Renal pelvis (tissue), 12 donors: ENCODE measurements at places on chromosomes 13 and 19.

DNA sequence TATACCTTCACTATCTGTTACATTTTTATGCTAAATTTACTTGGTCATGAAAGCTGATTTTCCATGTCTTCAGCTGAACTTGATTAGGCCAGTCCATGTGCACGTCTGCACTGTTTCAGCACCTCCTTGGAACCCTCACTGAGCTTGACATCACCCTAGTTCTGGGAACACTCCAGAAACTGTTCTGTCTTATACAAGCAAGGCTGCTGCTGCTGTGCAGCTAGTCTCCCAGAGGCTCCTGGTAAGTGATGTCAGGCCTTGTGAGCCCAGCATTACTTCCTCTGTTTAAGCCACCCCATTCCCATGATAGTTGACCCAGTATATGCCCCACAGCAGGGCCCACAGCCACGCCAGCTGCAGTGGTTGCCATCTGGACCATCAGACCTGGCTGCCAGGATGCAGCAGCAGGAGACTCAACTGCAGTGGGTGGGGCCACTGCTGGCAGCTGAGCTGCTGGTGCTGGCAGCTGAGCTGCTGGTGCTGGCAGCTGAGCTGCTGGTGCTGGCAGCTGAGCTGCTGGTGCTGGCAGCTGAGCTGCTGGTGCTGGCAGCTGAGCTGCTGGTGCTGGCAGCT is 90.5 kb upstream of the AKAP11 start:
- no peak for DNase-seq

DNA sequence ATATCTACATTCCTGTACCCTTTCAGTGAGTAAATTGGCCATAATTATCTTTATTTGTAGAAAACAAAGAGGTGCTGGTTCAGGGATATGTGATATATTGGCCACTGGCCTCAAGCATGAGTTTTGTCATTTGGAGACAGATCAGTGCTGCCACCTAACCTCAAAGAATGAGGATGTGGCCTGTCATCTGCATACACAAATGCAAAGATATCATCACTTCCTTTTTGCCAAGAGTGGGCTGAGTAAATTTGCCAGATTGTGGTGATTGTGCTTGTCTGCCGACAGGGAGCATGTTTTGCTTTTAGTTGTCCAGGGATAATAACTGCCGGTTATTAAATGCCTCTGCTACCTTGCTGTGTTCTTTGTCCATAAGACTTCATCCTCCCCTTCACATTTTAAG is 44.2 kb downstream of the WASF3 start:
- DNase-seq: no peak

DNA sequence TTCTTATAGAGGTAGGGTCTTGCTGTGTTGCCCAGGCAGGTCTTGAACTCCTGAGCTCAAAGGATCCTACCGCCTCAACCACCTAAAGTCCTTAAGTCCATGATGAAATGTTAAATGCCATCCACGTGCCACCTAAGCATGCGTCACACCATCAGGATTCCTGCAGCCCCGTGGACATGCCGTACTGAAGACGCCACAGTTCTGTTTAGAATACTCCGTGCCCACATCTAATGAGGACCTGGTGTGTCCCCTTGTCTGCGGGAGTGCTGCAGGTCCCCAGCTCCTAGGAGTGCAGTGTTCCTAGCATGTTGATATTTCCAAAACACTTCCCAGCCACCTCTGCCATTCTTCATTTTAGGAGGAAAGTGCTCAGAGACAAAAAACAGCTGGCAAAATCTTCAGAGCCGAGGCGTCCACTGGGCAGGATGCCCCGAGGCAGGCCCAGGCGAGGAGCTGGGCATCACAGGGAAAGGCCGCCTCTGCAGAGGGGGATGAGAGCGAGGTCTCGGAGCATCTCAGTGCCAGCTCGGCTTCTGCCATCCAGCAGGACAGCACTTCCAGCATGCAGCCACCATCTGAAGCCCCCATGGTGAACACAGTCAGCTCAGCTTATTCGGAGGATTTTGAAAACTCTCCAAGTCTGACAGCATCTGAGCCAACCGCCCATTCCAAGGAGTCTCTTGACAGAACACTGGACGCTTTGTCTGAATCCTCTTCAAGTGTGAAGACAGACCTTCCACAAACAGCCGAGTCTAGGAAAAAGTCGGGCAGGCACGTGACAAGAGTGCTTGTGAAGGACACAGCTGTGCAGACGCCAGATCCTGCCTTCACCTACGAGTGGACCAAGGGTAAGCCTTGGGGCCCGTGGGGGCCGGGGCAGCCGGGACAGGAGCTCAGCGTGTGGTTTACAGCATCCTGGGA is 13.2 kb downstream of the C19orf44 start:
- no peak for DNase-seq

DNA sequence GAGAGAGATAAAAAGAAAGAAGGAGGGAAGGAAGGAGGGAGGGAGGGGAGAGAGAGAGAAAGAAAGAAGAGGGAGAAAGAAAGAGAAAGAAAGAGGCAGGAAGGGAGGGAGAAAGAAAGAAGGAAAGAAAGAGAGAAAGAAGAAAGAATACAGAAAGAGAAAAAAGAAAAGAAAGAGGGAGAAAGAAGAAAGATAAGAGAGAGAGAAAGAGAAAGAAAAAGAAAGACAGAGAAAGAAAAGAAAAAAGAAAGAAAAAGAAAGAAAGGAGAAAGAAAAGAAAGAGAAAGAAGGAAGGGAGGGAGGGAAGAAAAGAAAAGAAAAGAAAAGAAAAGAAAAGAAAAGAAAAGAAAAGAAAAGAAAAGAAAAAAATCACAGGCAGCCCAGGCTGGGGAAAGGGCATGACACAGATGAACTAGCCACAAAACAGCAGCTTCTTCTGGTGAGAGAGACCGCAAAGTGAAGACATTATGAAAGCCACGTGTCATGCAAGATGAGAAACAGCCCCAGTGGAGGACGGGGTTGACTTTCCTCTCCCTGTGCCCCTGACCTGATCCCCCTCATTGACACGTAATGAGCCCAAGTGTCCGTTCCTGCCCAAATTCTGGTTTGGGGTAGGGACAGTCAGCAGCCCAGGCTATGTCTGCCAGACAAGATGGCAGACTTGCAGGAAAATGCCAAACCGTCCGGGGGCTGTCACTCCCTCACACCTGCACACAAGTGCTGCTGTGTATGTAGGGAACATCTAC is 102.1 kb downstream of the INSR start:
- DNase-seq: no peak

DNA sequence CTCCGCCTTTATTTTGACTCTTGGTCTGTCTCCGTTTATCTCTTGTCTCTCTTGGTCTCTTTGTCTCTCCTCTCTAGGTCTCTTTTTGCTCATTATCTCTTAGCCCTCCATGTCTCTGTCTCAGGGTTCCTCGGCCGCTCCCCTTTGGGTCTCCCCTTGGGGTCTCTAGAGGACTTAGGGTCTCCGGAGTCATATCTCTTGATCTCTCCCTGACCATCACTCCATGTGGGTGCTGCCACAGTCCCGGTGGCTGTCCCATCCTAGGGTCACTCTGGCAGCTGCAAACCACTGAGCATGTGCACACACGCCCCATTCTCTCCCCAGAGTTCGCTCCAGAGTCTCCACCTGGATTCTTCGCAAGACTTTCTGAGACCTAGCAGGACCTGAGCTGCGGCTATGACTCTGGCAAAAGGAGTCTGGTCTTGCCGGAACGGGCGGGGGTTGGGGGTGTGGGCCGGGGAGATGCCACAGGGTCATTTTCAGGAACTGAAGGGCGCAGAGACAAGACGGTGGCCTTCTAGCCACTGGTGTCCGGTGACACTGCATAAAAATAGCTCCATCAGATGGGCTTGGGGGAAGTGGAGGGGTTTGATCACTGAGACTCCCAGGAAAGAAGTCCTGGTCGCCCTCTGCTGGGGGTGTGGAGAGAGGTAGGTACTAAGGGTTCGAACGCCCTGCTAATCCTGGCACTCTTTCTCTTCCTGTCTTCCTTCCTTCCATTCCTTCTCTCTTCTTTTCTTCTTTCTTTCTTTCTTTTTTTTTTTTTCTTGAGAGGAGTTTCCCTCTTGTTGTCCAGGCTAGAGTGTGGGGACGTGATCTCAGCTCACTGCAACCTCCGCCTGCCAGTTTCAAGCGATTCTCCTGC is 1.2 kb upstream of the KCNA7 start:
- no peak for DNase-seq

DNA sequence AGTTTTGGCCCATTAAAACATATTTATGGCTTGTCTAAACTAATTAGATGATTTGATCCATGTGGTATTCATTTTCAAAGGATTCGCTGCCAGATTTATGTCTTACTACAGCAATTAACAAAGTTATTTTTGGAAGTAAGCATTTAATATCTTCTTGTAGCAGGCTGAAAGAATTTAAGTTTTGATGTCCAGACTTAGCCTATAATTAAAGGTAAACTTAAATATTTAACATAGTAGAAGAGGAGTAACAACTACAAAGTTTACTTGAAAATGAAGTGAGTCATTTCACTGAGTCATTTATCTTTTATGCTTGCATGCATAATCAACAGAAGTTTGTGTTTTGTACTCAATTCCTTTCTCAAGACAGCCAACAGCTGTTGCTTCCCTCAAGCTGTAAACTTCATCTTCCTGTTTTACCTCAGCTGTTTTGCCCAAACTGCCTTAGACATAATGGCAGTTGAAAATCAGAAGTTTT is 58.1 kb downstream of the EDNRB start:
- DNase-seq: peak; percentile 69

DNA sequence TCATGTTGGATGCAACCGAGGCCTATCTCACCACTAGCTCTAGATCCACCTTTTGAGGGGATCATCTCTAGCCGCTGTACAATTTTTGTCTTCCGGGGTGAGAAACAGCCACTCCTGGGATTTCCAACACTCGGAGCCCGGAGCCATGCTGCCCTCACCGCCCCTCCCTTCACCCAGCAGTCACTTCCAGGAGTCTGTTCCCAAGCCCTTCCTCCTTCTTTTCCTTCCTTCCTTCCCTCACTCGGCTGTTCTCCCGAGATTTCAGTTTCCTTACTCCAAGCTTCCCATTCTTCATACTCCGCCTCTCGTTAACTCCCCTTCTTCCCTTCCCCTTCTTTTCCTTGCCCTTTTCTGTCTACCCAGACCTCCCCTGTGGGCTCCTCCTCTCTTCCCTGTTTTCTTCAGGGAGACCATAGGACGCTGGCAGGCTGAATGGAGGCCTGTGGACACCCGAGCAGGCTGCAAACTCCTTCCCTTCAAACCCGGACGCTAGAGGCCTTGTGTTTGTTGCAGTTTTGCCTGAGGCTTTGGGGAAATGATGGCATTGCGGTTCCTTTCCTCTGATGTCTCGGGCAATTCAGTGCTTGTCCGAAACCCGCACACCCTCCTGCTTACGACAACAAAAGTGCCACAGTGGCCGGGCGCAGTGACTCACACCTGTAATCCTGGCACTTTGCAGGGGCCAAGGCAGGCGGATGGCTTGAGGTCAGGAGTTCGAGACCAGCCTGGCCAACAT is 96.0 kb downstream of the CAB39L start:
- no peak for DNase-seq

GRCh38 chr13:111029957-111030609 is 85.0 kb upstream of the ARHGEF7 start:
- DNase-seq: no peak

DNA sequence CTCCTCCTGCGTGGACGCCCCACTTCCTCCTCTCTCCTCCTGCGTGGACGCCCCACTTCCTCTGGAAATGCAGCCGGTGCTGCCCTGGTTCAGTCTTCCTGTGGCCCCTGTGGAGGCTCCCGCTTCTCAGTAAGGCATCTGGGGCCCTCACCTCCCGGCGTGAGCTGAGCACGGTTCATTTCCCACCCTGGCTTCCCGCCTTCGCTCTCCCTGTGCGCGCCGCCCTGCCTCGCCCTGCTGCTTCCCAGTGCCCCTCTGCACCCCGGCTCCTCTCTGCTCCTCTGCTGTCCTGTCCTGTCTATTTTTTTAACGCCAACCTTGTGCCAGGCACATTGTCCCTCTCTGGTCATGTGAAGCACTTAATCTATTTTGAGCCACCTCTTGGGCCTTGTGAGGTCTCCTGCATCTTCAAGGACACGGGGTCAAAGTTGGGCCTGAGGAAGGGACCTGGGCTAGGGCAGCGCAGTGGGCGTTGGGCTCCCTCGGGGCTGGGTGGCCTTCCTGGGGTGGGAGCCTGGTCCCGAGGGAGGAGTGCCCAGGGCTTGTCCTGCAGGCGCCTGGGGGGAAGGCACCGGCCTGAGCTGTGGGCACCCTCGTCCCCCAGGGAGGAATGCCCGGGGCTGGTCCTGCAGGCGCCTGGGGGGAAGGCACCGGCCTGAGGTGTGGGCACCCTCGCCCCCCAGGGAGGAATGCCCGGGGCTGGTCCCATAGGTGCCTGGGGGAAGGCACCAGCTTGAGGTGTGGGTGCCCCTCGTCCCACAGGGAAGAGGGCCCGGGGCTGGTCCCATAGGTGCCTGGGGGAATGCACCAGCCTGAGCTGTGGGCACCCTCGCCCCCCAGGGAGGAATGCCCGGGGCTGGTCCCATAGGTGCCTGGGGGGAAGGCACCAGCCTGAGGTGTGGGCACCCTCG is 13.0 kb downstream of the HCN2 start:
- DNase-seq: no peak

GRCh38 chr19:34793565-34793964 is 20.6 kb upstream of the ZNF599 start:
- no peak for DNase-seq

GRCh38 chr13:24618011-24618955 is 61.9 kb upstream of the ATP12A start:
- no peak for DNase-seq

GRCh38 chr13:43730642-43731041 is 56.1 kb downstream of the ENOX1 start:
- no peak for DNase-seq

- DNase-seq: no peak
These were observed 16.7 kb upstream of the FCGBP start for GRCh38 chr19:39951065-39951650.

- DNase-seq: no peak
These were observed 819.3 kb upstream of the PCDH20 start for GRCh38 chr13:62234780-62235440.

GRCh38 chr19:17716309-17716929 is 2.9 kb upstream of the MAP1S start:
- no peak for DNase-seq

- DNase-seq: peak; percentile 42
These were observed 189.5 kb upstream of the SLC10A2 start for GRCh38 chr13:103255587-103256301.

GRCh38 chr19:28024920-28025319 is 1188.0 kb downstream of the UQCRFS1 start:
- DNase-seq: no peak

DNA sequence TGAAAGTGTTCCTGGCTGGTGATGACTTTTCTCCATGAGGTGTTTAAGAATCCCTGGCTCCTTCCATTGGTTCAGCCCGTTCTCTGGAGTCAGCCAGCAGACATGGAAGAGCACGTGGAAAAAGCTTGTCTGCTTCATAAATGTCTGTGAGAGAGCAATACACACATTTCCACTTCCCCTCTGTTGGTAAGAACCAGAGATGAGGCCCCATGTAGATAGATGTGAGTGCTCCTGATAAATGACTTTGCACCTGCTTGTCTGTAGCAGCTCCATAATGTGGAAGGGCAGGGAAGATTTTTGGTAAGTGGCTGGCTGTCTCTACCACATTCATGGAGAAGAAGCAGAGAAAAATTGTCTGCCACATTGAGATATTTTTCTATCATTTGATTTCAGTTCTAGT is 325.8 kb downstream of the LMO7 start:
- no peak for DNase-seq

DNA sequence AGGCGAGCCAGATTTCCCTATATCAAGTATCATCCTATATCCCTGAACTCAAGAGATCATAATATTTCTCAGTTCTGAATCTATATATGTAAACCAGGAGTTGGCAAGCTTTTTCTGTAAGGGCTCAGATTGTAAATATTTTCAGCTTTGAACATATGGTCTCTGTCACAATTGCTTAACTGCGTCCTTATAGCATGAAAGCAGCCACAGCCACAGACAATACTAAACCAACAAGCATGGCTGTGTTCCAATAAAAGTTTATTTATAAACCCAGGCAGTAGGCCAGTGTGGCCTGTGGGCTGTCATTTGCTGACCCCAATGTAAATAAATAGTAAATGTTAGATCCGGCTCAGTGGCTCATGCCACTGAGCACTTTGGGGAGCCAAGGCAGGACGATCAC is 12.2 kb upstream of the MYH14 start:
- DNase-seq: peak; percentile 64
